Effector CD4-positive, alpha-beta T cell (primary cell): ENCODE measurements at places on chromosomes 5 and 9.

GRCh38 chr5:31393126-31393525, 138.8 kb downstream of the DROSHA start:
- no peak for DNase-seq

DNA sequence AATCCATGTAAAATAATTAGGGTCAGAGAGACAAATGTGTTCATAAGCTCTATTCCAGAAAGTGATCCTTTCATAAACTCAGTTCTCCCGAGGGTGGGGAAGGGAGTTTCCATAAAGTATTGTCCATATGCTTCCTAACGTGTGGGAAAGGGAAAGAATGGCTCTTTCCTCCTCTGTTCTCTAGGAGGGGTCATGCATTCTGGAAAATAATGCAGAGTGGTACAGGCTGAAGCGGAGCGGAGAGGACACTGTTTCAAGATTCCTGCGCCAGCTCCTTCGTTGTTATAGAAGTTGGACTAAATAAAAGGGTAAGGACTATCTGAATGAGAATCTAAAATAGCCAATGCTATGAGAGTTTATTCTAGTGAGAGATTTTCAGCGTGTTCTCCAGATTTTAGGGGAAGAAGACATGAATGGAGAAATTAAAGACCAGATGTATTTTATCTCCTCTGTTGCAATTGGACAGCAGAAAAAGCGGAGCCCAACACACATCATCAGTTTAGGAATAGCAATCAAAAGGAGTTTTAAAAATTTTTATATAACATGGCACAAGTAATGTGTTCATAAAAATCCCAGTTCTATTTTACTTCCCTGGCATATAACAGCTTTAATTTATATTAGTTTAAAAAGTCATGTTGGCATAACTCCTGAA, 166.9 kb upstream of the MPDZ start:
- DNase-seq = no peak

DNA sequence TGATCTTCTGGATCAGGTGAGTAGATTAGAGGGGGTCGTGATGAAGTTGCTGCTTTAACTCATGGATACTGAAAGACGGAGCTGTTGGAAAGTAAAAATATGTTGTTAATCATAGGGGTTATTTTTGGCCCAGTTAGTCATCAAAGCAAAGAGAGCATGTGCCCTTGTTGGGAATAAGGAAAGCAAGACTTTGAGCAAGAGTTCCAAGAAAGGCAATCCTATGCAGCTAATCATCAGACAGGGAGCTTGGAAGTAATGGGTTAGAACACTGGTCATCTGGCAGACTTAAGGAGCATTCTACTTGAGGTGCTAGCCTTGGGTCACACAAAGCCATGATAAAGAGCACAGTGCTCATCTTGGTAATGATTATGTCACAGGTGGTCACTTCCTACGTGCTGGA, 18.3 kb downstream of the ASPN start:
- no peak for DNase-seq

- no peak for DNase-seq
Observed at GRCh38 chr5:100595152-100595811, 60.1 kb downstream of the FAM174A start.

GRCh38 chr9:38309324-38310195, 82.9 kb upstream of the ALDH1B1 start:
- DNase-seq = no peak

DNA sequence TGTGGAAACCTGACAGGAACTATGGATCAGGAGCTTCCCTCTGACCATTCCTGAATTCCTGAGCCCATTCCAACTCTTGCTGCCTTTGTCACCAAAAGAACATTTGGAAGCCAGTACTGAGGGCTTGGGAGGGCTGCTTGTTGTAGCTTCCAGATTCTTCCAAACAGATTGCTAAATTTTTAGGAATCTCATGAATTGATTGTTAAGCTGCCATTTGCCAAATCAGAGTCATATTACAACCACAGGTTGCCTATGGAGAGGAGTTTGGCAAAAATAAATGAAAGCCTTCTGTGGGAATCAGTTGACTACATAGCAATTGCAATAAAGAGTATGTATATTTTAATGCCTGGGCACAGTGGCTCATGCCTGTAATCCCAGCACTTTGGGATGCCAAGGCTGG, 39.2 kb upstream of the SLC28A3 start:
- no peak for DNase-seq

GRCh38 chr9:20307621-20308020, 314.7 kb downstream of the MLLT3 start:
- no peak for DNase-seq

GRCh38 chr9:71638627-71639026, 129.7 kb downstream of the CEMIP2 start:
- no peak for DNase-seq

GRCh38 chr5:92678640-92679039, 902.4 kb downstream of the NR2F1-AS1 start:
- no peak for DNase-seq

- DNase-seq = no peak
Observed at GRCh38 chr5:67465537-67466207, 269.1 kb upstream of the CD180 start.

DNA sequence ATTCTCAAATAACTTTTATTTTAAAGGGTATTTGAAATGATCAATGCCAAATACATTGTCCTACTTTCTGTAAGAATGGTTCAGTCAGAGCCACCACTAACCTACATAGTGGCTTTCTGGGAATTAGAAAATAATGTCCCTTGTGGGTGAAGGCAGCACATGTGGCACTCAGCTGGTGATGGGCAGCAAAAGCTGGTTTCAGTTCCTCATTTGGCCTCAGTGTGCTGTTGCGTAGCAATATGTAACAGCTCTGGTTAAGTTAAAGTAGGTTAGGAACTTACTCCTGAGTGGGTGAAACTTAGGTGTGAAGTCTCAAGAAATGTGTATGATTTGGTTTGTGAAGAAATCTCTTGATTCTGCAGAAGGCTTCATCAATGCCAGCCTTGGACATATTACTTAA, 99.6 kb upstream of the SPEF2 start:
- DNase-seq = no peak
